Activated naive CD4-positive, alpha-beta T cell (primary cell): ENCODE measurements at places on chromosomes 6 and 20.
A peak's percentile ranks its signal among the peaks of the same experiment; 100 is the strongest.

DNA sequence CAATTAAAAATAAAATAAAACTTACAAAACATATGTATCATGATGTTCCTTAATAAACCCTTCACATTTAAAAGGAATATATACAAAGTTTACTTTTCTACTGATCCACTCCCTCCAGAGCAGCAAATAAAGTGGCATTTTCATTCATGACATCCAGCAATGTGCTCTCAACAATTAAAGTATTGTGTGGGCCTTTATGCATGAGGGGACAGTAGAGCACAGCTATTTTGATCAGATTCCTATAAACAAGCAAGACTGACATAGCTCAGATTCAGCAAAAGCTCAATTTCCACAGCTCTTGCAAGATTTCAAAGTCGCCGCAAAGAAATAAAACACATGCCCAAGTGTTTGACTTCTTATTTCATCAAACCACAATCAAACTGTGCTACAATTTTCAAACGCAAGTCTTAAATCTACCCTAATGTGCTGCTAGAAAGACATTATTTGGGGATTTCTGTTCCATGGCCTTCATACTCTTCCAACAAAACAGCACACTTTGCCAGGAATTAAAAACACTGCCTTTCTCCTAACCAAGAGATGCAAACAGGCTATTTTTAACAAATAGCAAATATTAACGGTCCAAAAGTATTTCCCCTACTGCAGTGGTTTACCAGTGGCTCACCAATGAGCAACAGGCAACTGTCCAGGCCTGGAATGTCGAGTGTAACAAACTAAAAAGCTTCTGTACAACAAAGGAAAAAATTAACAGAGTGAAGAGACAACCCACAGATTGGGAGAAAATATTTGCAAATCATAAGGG lies 52.3 kb downstream of the MBOAT1 start:
- no peak for DNase-seq

- no peak for DNase-seq
Observed at GRCh38 chr6:139927236-139927635, 552.8 kb upstream of the CITED2 start.

GRCh38 chr6:158002951-158003853 lies 21.5 kb downstream of the SYNJ2 start:
- DNase-seq: no peak

DNA sequence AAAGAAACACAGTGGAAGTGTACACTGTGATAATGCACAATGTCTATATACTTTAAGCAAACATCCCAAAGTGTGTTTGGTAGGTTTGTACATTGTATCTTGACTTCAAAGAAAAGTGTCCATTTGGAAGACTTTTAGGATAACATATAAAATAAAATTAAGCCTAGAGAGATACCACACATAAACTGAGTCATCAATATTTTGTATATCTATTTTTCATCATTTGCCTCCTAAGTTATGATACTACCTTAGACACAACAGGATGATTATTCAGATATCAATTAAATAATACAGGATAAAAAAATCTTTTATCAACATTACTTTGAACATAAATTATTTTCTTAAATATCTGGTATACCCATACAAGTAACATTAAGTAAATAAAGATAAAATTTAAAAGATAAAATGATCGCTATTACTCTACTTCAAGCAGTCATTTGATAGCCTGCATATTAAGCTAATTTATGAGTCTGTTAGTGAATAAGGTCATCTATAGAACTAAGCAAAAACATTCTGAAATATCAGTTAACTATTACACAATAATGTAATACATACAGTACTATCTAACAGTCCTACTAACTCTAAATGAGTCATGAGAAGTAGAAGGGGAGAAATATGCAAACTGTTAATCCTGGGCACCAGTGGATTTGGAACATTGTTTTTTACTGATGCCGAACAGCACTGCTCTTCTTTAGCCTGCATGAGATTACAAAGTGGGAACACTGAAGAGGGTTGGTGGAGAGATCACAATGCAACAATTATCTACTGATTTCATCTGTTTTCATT lies 158.4 kb upstream of the SIM1 start:
- no peak for DNase-seq

- DNase-seq: no peak
Observed at GRCh38 chr6:79737172-79737571, 106.0 kb downstream of the SH3BGRL2 start.

GRCh38 chr6:128099571-128100197 lies 198.8 kb upstream of the THEMIS start:
- DNase-seq: no peak

GRCh38 chr20:58908221-58908620 lies 55.7 kb downstream of the GNAS start:
- no peak for DNase-seq

- DNase-seq: no peak
Observed at GRCh38 chr20:31913431-31914157, 38.3 kb downstream of the PDRG1 start.

- peak; percentile 19 for DNase-seq
Observed at GRCh38 chr20:32189691-32190615, 17.6 kb downstream of the PLAGL2 start.

GRCh38 chr6:154931711-154932424 lies 63.2 kb upstream of the TIAM2 start:
- no peak for DNase-seq

GRCh38 chr20:8225658-8226057 lies 93.6 kb downstream of the PLCB1 start:
- no peak for DNase-seq

DNA sequence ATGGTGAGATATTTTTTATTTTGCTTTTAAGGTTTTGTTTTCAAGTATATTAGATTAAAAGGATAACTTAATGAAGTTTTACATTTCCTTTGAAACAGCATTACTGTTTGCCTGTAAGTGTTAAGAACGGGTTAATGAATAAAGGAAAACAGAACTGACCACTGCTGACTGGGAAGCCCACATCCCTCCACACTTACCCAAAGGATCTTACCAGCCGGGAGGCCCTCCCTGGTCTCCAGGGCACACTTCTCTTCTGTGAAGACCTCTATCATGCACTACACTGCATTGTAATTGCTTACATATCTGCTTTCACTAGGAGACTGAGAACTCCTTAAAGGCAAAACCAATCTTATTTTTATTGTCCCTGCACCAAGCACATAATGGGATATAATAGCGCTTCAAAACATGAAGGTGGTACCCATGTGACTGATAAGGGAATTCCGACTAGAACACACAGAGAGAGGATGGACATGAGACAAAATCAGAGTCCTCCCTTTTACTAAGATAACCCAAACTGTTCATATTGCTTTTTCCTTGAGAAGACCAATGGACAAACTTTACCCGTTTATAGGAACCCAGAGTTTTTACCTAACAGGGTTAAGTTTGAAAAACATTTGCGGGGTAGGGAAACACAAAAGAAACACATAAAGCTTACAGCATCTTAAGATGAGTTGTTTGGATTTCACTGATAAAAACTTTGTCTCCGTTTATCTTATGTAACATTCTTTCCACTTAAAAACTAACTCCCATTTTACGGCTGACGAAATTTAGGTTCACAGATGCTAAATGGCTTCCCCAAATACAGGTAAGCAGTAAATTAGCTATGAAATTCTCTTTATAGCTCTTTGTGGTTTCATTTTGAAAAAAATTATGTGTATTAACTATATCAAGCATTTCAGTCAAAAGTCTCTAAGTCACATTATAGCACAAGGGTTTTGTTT lies 8.7 kb downstream of the EZR start:
- DNase-seq: no peak

- no peak for DNase-seq
Observed at GRCh38 chr6:4647414-4648365, 128.5 kb upstream of the CDYL start.

DNA sequence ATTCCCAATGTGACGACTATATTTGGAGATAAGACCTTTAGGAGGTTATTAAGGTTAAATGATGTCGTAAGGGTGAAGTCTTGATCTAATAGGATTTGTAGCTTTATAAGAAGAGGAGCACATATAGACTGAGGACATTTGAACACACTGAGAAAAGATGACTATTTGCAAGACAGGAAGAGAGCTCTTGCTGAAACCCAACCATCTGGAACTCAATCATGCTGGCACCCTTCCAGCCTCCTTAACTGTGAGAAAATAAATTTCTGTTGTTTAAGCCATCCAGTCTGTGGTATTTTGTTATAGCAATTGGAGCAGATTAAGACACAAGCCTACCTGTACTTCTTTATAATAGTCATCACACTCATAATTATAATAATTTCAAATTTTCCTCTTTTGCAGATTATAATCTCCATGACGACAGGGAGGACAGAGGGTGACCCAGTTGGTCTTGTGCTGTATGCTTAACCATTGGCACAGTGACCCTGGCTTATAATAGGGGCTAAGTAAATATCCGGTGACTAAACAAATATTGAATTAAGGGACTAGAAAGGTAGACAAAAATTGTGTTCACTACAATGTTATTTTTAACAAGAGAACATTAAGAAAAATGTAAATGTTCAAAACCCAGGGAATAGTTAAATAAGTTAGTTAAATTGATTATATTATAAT lies 206.4 kb upstream of the HDDC2 start:
- no peak for DNase-seq

DNA sequence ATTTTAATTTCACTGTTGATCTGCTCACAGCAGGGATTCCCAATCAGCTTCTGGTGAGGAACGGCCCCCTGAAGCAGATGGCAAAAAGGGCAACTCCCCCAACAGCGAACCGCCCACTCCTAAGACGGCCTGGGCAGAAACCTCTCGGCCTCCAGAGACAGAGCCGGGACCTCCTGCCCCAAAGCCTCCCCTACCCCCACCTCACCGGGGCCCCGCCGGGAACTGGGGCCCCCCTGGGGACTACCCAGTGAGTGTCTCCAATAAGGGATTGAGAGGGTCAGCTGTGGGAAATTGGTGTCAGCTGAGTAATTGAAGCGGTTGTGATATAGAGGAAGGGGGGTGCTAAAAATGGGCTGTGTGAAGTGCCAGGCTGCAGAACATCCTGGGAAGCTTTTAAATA lies 6.4 kb downstream of the PRRC2A start:
- DNase-seq: no peak

DNA sequence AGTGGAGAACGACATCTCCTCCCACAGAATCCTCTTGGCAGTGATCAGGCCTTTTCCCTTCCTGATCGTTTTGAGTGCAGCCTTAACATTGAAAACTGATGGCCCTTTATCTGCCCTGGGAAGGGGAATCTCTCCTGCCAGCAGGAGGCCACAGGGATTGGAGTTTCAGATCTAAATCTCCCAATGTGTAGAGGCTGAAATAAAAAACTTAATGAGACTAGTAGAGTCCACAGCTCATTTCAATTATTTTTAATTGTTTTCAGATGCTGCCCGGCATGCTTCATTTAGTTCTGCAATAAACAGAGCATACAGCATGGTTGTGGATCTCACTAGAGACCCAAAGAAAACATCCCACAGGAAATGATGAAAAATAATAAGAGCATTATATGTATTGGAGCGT lies 662.2 kb upstream of the HS3ST5 start:
- DNase-seq: no peak

GRCh38 chr6:49423817-49424216 lies 39.2 kb downstream of the MMUT start:
- DNase-seq: no peak

GRCh38 chr6:136822046-136822375 lies 381 bp upstream of the PEX7 start:
- no peak for DNase-seq

GRCh38 chr6:105595829-105596228 lies 192.9 kb upstream of the PREP start:
- no peak for DNase-seq

DNA sequence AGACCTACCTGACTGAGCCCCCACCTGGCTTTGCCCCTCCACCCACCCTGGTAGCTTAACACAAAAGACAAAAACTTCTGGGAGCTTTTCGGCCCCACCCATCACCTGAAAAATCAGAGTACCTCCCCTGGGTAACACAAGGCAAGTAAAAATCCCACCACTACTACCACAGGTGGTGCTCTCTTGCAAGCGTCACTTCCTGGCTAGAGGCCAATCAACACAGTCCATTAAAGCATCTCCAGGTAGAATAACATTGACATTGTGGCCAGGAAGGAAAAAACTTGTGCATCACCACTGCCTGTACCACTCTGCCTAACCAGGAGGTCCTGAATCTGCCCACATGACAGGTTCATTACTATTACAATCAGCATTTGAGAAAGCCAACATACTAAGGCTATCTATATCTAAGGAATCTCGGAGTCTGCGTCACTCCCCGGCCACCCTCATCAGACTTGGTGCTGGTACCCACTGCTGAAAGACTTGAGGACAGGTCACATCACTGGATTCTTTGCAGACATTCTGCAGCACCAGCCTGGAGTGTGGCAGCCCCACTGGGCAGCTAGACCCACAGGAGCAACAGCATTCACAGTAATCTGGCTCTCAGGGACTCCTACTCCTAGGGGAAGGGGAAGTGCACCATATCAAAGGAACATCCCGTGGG lies 125.9 kb downstream of the CDK19 start:
- DNase-seq: no peak

DNA sequence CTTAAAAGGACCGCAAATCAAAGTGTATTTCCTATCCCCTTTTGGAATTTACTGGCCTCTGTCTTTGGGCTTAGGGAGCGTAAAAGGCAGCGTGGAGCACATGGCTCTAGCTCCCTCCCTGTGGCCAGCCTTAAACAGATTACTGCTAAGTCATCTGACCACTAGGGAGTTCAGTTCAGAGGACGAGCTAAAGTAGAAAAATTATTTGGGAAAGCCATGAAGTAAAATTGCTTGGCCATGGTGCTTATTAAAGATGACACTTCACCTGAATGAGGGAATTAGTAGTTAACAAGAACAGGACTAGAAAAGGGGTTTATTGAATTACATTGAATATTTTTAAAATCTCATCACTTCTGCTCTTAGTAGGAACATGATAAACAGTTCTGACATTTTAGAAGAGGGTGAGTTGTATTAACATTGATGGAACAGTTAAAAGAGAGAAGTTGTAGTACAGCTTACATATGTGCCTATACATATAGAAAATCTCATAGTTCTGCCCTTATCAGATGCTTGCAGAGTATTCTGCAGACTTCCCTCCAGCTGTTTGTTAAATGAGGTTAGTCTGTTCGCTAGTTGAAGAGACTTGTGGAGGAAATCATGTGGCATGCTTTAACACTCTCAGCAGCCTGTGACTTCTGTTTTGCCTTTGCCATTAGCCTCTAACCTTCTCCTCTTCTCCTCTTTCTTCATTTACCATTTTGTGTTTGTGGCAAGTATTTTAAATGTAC lies 31.2 kb upstream of the MAPK13 start:
- DNase-seq: no peak
